Naive thymus-derived CD8-positive, alpha-beta T cell (primary cell): ENCODE measurements at places on chromosomes 3 and 15.

GRCh38 chr3:15405448-15406050 is 21.8 kb downstream of the METTL6 start:
- DNase-seq = peak; percentile 26

DNA sequence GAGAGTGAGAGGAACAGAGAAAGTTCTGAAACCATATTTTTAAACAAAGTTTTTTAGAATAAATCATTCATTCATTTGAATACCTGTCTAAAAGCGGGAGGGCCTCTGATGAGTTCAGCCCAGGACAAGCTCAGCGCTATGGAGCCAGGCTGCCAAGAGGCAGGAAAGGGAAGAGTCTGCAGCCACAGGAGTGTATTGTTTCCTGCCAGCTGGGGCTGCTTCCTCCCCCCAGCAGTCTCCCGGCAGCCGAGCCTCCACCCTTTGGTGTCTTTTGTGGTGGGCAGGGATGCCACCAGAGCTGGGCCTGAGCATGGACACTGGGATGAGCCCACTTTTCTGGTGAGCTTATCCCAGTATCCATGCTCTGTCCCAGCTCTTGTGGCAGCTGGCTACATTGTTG is 199.5 kb upstream of the TPRG1 start:
- no peak for DNase-seq

- DNase-seq = no peak
Measured at GRCh38 chr3:67846166-67846565, 191.8 kb upstream of the SUCLG2 start.

DNA sequence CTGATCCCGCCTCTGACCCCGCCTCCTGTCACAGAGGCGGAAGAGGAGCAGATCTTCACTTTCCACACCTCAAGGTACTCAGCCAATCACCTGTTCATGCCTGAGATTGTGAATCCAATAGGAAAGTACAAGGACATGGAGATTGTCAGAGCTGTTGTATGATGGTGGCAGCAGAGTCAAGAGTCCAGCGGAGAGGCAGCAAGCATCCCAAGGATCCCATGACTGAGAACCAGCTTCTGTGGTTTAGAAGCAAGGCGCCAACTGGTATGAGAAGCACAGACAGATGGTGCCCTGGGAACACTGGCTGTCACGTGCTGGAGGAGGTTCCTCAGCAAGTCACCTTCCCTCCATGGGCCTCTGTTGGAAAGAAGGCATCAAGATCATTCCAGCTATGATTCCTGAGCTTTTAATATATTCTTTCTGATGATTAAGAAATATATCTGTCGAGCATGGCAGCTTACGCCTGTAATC is 93.9 kb downstream of the CPN2 start:
- DNase-seq = no peak

- DNase-seq = no peak
Measured at GRCh38 chr15:96058103-96058851, 272.2 kb upstream of the NR2F2 start.
